ENCODE measurements at places on chromosomes 3 and 15. TPM values are rescaled to one million over a fixed set of nuclear protein-coding genes. Genes with fewer than 3 reads are reported as not detected.

The RPL29 gene
- total RNA-seq, result 1,589 TPM

The CCDC13 gene
- not detected for total RNA-seq

The STX19 gene
- total RNA-seq, result not detected

The MINAR1 gene
- total RNA-seq, result 0.46 TPM

The SERINC4 gene
- total RNA-seq, result 0.08 TPM

The KLHL40 gene
- total RNA-seq, result not detected

The SCN10A gene
- total RNA-seq, result not detected

The CTXN2 gene
- not detected for total RNA-seq

The KBTBD12 gene
- not detected for total RNA-seq

The FBXO40 gene
- not detected for total RNA-seq

DNA sequence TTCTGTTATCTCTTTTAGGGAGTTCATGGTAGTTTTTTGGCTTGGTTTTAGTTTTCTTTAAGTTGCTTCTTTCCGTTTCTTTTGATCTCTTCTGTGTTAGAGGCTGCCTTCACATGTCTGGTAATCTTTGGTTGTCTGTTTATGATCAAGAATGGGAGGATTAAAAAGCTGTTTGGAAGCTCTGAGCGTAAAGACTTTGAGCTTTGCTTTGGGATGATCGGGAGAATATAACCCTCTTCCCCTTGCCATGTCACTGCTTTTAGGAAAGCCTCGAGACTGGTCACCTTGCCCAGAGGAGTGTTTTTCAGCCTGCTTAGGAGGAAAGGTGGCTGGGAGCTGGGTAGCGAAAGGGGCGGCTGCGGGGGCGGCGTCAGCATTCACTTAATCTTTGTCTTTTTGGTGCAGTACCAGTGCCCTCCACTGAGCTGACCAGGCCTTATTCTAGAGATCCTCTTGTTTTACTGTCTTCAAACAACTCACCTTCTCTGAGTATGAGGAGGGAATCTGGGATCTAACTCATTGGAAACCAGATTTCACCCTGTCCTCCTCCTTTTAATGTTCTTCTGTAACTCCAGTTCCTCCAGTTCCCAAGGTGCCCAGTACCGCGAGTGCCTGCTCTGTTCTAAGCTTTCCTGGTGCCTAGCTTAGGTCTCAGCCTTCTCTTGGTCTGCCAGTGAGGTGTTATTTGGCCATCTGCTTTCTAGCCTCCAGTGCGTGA, 15.5 kb downstream of the TATDN2 start:
- DNase-seq, result peak; percentile 72

GRCh38 chr3:70249509-70250160, 62.8 kb downstream of the MDFIC2 start:
- no peak for DNase-seq

DNA sequence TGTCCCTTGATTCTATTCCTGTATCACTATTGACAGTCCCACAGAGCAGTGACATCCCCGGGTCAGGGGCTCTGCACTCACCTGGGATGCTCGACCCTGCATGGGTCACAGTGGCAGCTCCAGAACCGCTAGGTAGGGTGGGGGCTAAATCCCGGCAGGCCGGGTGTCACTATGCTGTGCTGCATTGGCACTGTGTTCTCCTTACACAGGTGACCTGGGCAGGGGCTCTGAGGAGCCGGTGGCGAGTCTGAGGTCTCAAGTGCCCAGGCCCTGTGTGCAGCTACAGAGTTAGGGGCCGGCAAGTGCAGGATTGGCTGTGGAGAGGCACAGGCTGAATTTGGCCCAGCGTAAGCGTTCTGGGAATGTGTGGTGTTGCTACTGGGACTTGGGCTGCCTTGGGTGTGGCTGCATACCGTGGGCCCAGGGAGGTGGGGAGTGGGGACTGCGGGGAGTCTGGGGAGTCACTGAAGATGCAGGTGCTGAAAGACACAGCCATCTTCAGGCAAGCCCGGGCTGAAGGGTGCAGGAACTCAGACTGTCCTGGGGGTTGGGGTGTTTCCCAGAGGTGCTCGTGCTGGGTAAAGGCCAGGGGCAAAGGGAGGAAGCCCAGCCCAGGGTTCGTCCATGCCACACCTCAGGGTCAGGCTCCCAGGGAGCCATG, 102.6 kb upstream of the PRR20G start:
- no peak for DNase-seq

GRCh38 chr15:32096916-32097617, 66.8 kb downstream of the CHRNA7 start:
- no peak for DNase-seq

GRCh38 chr15:74630284-74631086, 14.8 kb downstream of the CLK3 start:
- DNase-seq, result no peak

GRCh38 chr3:136634821-136635220, 117.4 kb downstream of the STAG1 start:
- DNase-seq, result no peak

- DNase-seq, result no peak
These were observed 1.2 kb downstream of the IGDCC4 start for GRCh38 chr15:65421360-65422215.

DNA sequence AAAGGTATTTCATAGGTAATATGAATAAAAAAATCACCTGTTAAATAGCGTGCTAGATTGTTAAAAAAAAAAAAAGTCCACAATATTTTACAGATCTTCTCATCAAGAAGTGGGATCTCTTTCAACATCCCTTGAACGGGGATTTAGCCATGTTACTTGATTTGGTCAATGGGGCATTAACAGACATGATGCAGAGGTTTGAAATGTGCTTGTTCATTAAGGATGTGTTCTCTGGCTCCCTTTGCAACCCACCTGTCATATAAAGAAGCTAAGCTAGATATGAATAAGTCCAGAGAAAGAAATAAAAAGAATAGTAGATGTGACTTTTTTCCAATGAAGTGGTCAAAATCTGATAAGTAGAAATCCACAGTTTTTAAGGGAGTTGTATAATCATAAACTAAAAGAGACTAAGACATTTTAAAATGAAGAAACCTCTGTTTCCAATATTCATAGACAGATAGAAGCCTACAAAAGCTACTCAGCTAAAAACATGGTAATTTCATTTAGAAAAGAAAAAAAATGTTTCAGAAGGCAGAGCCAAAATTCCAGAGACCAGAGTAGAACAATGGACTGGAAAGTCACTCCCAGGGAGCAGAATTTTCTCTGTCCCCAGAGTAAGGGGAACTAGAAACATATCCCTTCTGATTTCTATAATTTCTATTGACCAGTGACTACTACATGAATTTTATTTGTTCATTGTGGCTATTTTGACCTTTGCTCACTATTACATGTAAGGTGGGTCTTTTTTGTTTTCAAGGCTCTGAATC, 79.2 kb downstream of the PLSCR2 start:
- no peak for DNase-seq

- DNase-seq, result no peak
These were observed 47.8 kb downstream of the SLC41A3 start for GRCh38 chr3:126036056-126036549.

DNA sequence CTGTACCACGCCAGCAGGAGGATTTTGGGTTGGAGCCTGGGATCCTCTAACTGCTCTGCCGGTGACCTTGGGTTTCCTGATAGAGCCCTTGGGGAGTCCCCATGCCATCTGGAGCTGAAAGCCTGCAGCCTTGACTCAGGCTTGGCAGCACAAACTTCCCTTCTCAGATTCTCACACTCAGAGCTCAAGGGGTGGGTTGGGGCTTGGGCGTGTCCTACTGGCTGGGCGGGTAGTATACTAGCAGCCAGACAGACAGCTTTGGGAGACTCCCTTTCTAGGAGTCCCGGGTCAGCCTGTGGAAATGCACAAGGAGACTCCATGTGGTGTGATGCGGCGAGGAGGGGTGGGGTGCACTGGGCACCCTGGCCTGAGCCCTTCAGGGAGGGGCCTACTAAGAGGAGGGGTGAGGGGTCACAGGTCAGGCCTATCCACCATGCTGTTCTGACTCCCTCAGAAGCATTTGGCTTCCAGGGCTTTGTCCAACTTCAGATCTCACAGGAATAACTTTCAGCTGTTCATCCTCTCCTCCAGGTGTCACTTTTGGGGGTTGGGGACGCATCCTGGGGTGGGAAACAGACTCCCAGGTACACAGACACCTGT, 21.6 kb upstream of the PLXNA1 start:
- no peak for DNase-seq

GRCh38 chr3:125067225-125067624, 11.4 kb upstream of the HEG1 start:
- no peak for DNase-seq

DNA sequence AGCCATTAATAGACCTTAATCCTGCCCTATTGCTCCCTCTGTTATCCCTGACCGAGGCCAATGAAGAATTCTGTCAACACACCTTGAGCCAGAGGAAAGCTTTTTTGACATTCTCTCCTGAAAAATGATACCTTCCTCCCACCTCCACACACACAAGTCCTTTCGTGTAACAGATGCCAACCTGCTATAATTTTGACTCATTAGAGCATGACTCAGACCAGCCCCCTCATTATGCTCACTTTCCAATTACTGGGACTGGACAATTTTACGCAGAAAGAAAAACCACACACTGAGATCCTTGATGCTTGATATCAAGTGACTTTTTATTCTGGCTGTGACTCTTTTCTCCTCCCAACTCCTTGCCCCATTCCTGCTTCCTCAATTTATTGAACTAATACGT, 50.9 kb downstream of the LSAMP start:
- no peak for DNase-seq

DNA sequence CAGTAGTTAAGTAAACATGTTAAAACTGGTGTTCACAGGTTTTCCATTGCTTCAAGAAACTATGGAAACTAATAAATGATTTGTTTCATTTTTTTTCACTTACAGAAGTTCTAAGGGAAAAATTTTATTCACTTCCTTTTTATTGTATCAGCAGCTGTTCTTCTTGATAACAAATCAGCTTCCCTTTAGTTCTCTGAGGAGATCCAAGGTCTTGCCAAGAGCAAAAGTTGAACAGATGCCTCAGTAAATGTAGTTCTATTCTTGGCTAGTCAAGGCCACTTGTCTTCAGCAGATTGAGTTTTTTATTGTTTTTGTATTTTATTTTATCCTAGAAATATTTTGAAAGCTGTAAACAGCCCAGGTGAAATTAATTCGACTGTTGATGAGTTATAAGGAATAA, 41.8 kb downstream of the KCNH8 start:
- DNase-seq, result no peak

DNA sequence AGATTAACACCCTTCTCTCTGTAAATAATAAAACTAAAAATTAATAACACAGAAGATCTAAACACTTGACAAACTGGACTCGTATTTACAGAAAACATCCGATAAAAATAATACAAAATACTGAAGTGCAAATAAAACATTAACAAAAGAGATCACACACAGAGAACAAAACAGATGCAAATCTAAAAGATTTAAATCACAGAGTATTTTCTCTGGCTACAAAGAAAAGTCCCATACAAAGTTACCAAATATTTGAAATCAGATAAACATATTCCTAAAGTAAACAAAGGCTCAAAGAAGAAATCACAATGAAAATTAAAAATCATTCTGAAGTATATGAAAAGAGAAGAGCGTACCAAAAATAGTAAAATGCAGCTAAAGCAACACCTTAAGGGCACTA, 42.5 kb downstream of the TBL1XR1 start:
- no peak for DNase-seq

DNA sequence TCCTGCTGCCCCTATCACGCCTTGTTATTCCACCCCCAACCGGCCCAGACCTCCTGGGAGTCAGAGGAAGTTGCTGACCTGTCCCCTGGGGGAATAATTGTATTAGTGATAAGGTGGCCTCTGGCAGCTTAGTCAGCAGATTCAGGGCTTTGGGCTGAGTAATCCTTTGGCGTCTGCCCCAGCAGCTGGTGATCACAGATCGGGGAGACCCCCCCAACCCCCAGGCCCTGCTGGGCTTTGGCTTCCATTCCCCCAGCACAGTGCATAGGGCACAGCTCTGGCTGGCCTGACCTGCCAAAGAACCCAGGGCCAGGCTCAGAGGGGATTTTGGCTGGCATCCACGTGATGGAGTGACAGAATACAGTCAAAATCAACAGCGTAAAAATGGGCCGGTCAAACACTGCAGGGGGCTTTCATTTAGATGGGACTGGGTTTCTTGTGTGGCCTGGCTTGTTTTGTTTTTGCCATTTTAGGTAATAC, 3.9 kb upstream of the NR2E3 start:
- DNase-seq, result no peak

DNA sequence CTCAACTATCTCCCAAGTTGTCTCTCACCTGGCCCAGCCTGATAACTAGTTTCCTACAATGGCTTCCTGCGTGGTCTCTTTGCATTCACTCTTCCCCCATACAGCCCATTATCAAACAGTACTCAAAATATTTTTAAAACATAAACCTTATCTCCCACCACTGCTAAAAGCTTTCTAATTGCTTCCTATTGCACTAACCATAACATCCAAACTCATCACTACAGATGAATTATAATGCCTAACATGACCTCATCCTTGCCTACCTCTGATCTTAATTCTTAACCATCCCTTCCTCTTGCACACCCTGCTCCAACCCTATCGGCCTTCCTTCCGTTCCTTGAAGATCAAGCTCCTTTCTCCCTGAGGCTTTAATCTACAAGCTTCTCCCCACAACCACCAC, 17.0 kb downstream of the ACAP2 start:
- DNase-seq, result no peak

DNA sequence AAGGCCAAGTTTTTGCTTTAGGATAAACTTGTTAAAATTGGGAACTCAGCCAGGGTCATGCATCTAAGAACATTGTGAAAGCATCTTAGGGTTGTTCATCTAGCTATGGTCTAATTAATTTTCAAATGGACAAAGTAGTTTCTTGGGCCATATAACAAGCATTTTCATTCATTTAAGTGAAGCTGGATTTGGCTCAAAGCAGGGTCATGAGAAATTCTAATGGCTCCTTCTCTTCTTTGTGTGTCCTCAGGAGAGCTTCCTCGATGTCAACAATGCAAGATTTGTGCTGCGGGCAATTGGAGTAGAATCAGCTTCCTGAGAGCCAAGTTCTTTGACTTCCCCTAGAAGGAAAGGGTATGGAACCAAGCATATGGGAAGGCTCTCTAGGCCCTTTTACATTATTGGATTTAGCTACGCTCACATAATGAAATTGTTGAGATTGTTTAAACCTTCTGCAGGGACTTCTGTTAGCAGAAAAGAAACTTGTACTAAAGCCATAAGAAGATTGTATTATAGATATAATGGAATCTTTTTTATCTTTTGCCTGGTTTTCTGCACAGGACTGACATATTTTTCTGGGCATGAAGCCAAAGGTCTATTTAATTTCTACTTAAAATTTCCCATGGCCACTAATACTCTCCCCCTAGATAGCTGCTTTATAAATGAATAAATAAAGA, 1.8 kb upstream of the SAMMSON start:
- no peak for DNase-seq

GRCh38 chr3:30658328-30659052, 52.1 kb downstream of the TGFBR2 start:
- DNase-seq, result peak; percentile 54

GRCh38 chr3:29805757-29806156, 524.9 kb downstream of the RBMS3 start:
- DNase-seq, result no peak

- no peak for DNase-seq
These were observed 129.0 kb downstream of the TJP1 start for GRCh38 chr15:29693225-29693624.

- DNase-seq, result no peak
These were observed 319 bp upstream of the TP63 start for GRCh38 chr3:189630767-189631372.
